NCI-H446 treated with DMSO at 0.1 percent for 48 hours (cell line): ENCODE measurements at places on chromosomes 4 and X.

GRCh38 chr4:40918330-40918729 lies 168.6 kb downstream of the NSUN7 start:
- DNase-seq = no peak

- no peak for DNase-seq
Measured at GRCh38 chr4:185469580-185470154, 1.9 kb downstream of the CCDC110 start.

DNA sequence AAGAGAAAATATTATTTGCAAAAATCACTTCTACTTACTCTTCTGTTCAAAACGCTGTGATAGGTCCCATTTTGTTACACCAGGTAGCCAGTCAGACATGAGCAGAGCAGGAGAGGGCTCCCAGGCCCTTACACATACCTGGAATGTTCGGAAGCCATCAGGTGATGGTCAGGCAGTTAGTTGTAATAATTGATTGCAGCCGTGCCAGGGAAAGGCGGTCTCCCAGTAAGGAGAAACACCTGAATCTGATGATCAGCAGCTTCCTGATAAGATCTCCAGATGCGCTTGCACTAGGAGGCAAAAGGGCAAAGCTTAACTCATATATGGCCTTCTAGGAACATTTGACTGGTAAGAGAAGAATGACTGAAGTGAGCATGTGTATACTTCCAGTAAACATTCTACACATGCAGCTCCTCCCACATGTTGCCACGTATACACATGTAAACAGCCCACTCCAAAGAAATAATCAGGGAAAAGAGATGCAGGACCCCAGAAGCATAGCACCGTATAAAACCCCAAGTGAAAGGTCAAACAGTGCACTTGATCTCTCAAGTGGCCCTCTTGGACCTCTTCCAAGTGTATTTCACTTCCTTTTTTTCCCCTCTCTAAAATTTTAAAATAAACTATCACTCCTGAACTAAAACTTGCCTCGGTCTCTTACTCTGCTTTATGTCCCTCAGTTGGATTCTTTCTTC lies 1338.0 kb downstream of the FSTL5 start:
- no peak for DNase-seq

DNA sequence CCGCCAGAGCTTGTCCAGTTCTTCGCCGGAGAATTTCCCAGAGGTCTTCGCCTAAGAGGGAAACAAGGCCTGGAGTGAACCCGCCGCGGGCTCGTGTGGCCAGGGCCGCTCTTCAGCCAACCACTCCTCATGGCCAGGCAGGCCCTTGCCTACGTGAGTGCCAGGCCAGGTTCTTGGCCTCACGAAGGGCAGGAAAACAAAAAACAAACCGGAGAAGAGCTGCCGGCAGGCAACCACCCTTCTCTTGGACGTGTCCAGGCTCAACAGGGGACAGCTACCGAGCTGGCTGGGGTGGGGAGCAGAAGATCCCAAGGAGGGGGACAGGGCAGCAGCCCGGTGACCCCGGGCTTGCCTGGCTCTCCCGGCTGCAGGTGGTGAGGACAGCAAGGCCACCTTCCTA lies 13.3 kb downstream of the LRPAP1 start:
- no peak for DNase-seq

- no peak for DNase-seq
Measured at GRCh38 chr4:15238720-15239119, 189.1 kb upstream of the C1QTNF7 start.

- no peak for DNase-seq
Measured at GRCh38 chr4:140353786-140354185, 19.7 kb upstream of the SCOC start.

- DNase-seq = peak; percentile 3
Measured at GRCh38 chr4:122152711-122153226, 638 bp downstream of the BLTP1 start.
